ENCODE measurements at places on chromosomes 5 and 9. TPM values are rescaled to one million over a fixed set of nuclear protein-coding genes. Genes with fewer than 3 reads are reported as not detected.

GRCh38 chr9:89723469-89724100 is 118.8 kb downstream of the GADD45G start:
- no peak for DNase-seq

ARSK gene
- 4.5 TPM for total RNA-seq

GRCh38 chr5:149580808-149581191 is 498 bp upstream of the ARHGEF37 start:
- DNase-seq: no peak

ACOT12 gene
- total RNA-seq: not detected

GRCh38 chr5:37251665-37252064 is 2.5 kb upstream of the CPLANE1 start:
- DNase-seq: no peak

WDR38 gene
- not detected for total RNA-seq

- no peak for DNase-seq
Observed at GRCh38 chr9:33379666-33380389, 22.5 kb downstream of the AQP7 start.

FCHO2 gene
- total RNA-seq: 1.3 TPM

DNA sequence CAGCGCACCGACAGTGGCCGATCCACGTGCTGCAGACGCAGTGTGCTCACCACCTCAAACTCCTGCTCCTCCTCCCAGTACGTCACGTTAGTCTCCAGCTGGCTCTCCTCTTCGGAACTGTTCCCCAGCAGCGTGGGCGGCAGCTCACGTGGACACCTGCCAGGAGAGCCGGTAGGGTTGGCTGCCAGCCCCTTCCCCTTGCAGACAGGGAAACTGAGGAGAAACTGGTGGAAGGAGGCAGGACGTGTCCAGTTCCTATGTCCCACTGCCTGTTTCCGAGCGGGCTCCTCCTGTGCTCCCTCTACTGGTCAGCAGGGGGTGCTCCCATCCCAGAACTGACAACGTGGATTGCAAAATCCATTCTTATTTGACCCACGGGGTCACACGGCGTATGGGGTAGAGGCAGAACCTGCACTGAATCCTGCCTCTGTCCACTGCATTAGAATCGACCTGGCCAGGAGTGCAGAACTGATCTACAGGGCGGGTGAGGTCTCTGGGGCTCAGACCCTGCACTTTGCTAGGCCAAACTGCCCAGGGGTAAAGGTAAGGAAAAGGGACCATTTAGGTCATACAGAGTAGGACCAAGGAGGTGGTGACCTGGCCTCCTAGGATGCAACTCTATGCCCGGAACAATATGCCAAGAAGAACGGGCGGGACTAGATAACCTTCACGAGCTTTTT is 25.7 kb downstream of the PDGFRB start:
- peak; percentile 68 for DNase-seq

GRCh38 chr5:14365831-14366430 is 215.7 kb upstream of the OTULINL start:
- DNase-seq: no peak

- no peak for DNase-seq
Observed at GRCh38 chr9:83013867-83014605, 48.9 kb downstream of the RASEF start.

- DNase-seq: peak; percentile 11
Observed at GRCh38 chr9:2722715-2723114, 5.4 kb downstream of the KCNV2 start.

SLC6A18 gene
- not detected for total RNA-seq

GBGT1 gene
- 3.2 TPM for total RNA-seq

INSL4 gene
- not detected for total RNA-seq

GRCh38 chr5:77806213-77806843 is 30.2 kb upstream of the TBCA start:
- DNase-seq: no peak

GRCh38 chr5:37831821-37832534 is 7.9 kb downstream of the GDNF start:
- no peak for DNase-seq

SLC6A19 gene
- total RNA-seq: not detected

- no peak for DNase-seq
Observed at GRCh38 chr9:98240475-98240874, 15.0 kb downstream of the TBC1D2 start.

GRCh38 chr9:33472881-33473615 is 676 bp downstream of the NOL6 start:
- no peak for DNase-seq

- DNase-seq: no peak
Observed at GRCh38 chr9:79193001-79193400, 378.8 kb upstream of the TLE4 start.

GRCh38 chr5:62385131-62385530 is 18.6 kb downstream of the DIMT1 start:
- DNase-seq: no peak

GRCh38 chr5:170365831-170366230 is 23.3 kb downstream of the KCNMB1 start:
- no peak for DNase-seq

SUSD3 gene
- total RNA-seq: 72.8 TPM

DNA sequence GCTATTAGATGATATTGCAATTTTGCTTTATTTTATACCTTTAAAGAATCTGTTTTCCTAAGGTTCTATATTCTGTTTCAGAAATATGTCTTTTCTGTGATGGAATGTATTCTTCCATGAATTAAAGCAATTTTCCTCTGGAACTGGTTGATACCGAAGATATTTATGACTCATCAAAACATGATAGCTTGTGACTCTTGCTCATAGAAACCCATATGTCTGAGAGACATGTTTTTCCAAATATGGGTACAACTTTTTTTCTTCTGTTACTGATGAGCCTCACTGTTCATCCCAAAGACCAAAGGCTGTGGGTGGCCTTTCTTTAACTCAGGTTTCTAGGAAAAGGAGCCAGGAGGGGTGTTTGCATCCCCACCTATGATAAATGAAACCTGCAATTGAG is 126.1 kb upstream of the PAPPA start:
- no peak for DNase-seq

GRCh38 chr9:117460743-117461142 is 45.9 kb upstream of the ASTN2 start:
- no peak for DNase-seq

DNA sequence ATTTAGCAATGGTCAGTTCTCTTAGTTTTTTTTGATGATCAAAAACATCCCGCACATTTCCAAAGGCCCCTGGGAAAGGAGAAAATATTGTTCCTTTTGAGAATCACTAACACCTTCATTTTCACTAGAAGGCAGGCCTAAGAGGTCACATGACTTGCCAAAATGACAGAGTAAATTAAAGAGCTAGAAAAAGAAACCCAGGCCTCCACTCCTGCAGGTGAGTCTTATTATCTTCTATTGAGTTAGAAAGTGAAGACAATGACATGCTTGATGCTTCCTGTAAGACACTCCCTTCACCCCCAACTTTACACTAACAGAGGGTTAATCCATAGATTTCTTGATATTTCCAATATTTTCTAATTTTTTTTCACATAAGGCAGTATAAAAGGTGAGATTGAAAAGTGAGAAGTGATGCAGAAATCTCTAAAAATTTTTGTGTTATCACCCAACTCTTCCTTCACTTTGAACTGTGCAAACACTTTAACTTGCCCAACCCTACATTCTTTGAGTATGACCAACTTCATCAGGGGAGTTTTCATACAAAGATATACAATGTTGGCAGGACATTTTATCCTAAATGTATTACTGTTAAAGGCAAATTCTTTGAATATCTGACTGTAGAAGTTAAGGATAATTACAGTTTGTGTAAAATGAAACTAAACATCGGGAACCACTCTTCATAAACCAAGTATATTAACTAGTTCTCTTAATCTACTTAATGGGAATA is 57.1 kb downstream of the SUB1 start:
- DNase-seq: no peak

GRCh38 chr9:121935739-121936138 is 157.4 kb downstream of the TTLL11 start:
- no peak for DNase-seq

DNA sequence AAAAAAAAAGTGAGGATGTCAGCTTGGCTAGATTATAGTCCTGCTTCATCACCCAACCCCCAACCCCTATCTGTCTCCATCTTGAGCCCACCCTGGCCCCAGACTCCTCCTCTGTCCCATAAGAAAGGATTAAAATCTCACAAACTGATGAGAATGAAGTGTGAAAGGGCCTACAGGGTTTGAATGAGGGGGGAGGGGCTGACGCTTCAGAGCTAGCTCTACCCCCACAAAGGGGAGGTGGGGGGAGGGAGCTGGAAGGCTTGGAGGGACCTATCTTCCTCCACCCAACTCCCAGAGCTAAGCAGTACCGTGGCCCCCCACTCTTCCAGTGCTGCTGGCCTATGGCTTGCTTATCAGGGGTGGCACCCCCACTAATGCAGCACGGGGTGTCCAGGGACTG is 43.7 kb upstream of the HAND1 start:
- DNase-seq: no peak

GRCh38 chr5:111932628-111933027 is 175.6 kb upstream of the NREP start:
- DNase-seq: no peak

DNA sequence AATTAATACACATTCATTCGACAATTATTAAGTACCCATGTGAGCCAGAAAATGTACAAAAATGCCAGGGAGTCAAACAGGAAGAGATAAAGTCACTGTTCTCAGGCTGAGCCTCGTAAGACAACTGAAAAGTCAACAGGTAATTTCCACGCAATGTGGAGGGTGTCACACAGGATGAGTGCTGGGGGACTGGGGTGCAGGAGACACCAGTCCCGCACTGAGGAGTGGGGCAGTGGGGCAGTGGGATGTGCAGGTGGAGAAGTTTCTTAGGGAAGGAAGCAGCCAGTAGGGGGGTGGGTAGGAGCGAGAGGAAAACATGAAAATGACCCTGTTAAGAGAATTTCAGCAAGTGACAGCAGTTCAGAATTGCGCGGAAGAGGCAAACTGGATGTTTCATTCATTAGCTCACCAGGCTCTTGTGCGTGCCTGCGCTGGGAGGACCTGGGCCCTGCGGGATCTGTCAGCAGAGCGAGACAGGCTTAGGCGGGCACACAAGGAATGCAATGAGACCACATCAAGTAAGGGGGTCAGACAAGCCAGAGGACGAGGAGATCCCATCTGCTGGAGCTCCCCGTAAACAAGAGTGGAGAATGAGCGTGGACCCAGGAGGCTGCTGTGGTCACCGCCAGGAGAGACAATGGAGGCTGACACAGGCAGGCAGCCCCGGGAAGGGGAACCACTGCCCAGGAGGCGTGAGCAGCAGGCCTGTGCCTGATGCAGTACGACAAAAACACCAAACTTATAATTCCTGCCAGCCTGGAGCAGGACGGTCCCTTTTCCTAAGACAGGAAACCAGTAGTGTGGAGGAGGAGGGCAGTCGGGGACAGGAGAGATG is 21.0 kb downstream of the CAMSAP1 start:
- DNase-seq: no peak

MAN1B1 gene
- total RNA-seq: 32.9 TPM

PRR7 gene
- 13.6 TPM for total RNA-seq

JAKMIP2 gene
- 1.1 TPM for total RNA-seq

DNA sequence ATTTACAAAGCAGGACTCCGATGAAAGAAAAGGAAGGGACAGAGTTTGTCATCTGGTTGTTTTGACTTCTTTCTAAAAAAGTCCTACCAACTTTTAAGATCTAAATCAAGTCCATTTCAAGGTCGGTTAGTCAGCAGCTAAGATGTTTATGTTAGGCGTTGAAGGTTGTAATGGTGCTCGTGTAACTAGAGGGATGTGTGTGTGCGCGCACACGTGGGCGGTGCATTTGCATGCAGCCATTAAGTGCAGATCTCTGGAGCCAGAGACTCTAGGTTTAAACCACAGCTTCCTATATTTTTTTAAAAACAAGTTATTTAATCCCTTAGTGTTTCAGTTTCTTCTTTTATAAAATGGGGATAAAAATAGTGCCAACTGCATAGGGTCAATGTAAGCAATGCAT is 77.0 kb upstream of the SMIM32 start:
- DNase-seq: no peak

PIP5K1B gene
- total RNA-seq: 1.1 TPM

- DNase-seq: no peak
Observed at GRCh38 chr5:177425196-177425800, 1.2 kb upstream of the GRK6 start.

DNA sequence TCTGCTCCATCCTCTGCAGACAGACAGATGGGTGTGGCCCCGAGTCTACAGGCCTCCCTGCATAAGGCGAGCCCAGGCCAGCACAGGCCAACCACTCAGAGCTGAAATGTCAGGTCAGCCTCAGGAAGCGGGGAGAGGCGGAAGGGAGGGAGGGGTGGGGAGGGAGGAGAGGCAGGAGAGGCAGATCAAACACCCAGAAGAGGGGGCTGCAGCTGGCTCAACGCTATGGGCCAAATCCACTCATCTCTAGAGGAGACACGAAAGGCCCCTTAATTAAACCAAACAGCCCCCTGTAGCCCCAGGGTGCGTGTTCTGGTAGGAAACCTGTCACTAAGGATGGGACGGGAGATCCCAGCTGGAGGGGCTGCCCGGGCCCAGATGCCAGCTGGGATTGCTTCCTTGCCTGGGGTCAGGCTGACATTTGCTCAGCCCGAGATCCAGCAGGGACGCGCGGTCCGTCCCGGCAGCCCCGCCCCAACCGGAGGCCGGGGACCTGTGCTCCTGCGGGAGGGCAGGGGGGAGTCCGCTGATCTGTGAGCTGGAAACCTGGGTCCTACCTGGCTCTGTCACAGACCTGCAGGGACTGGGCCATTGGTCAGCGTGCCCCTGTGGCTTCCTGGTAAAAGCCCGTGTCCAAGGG is 97.2 kb upstream of the SARDH start:
- DNase-seq: no peak

NIPAL4 gene
- 2.5 TPM for total RNA-seq

DNA sequence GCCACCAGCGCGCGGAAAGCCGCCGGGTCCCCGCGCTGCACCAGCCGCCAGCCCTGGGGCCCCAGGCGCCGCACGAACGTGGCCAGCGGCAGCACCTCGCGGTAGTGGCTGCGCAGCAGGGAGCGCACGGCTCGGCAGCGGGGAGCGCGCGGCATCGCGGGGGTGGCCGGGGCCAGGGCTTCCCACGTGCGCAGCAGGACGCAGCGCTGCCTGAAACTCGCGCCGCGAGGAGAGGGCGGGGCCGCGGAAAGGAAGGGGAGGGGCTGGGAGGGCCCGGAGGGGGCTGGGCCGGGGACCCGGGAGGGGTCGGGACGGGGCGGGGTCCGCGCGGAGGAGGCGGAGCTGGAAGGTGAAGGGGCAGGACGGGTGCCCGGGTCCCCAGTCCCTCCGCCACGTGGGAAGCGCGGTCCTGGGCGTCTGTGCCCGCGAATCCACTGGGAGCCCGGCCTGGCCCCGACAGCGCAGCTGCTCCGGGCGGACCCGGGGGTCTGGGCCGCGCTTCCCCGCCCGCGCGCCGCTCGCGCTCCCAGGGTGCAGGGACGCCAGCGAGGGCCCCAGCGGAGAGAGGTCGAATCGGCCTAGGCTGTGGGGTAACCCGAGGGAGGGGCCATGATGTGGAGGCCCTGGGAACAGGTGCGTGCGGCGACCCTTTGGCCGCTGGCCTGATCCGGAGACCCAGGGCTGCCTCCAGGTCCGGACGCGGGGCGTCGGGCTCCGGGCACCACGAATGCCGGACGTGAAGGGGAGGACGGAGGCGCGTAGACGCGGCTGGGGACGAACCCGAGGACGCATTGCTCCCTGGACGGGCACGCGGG is at the start of gene TERT:
Gene TERT, minus strand, starts transcription at position 234 of the 815 bp plus-strand sequence. Its CDS starts 79 bp downstream, at position 155.
- DNase-seq: peak; percentile 83
